ENCODE measurements at places on chromosomes 11 and 22.

DNA sequence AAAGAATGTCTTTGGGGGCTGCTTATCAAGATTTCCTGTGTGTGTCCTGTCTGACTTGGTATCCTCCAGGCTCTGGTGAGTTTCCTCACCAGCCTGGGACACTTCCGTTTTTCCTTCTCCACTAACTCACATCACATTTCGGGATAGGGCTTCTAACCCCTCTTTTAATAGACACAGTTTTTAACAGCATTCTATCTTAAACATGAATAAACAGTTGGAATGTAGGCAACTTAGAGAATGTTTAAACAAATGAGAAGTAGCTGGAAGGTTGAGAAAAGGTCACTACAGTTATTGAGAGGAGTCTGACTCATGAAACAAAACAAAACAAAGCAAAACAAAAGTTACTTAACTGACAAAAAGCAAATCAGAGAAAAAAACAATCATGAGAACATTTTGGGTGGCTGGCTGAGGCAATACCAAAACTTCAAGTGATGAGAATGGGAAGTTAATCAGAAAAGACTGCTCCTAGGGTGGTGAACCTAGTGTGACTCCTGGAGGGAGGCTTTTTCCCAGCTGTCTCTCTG is 64.7 kb upstream of the CTSC start:
- no peak for DNase-seq

- DNase-seq, result no peak
Observed at GRCh38 chr11:11605821-11606450, 15.9 kb downstream of the GALNT18 start.

DNA sequence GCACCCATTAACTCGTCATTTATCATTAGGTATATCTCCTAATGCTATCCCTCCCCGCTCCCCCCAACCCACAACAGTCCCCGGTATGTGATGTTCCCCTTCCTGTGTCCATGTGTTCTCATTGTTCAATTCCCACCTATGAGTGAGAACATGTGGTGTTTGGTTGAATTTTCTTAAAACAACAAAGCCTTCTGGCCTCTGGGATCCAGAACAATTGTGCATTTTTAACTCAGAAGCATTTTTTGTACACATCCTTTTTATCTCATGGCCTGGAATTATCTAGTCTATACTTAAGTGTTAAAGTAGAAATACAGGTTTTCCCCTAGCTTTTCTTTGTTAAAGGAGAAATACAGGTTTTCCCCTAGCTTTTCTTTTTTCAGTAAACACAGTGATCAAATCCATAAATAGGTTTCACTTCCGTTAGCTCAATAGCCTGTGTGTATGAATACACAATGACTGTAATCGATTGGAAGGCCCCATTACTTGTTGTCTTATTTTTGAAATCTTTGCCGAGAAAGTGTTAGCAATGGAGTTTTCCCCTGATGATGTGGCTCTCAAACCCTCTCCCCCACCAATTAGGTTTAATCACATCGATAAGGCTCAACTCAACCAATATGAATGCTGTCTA is 125.6 kb upstream of the PITPNB start:
- no peak for DNase-seq

- DNase-seq, result no peak
Observed at GRCh38 chr11:9738116-9738515, 74.2 kb downstream of the SWAP70 start.

- DNase-seq, result no peak
Observed at GRCh38 chr11:65317025-65317786, 2.5 kb downstream of the CDC42EP2 start.

All from activated CD4-positive, alpha-beta T cell treated with anti-CD3 and anti-CD28 coated beads for 24 hours (primary cell).